ENCODE measurements at places on chromosomes 13 and 19.

GRCh38 chr19:4277191-4277696 is 1.8 kb upstream of the SHD start:
- no peak for DNase-seq

DNA sequence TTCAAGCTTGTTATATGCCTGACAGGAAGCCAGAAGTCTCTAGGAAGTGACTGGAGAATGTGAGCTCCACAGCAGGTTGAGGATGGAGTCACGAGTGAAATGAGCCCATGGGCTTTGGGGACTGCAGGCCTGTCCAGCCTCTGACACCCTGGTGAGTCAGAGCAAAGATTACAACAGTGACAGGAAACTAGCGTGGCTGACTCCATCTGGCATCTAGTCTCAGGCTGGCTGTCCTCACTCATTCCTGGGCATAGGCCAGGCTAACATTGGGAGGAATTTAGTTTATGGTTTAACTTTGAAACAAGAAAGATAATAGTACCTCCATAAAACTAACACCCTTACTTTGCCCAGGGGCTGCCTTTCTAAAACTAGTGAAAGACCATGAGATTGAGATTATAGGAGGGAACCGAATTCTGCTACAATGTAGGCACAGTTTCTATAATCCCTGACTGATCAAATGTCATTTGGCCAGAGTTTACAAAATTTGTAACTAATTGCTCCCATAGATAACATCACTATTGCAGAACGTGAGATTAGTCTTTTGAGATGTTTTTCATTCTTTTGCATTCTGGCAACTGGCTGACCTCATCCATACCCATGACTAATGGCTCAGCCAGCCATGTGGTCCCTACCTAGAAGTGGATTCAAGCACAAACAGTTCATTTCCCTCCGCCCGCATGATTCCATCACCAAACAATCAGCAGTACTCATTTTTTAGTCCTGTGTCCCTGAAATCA is 28.4 kb downstream of the PSG1 start:
- DNase-seq: no peak

- DNase-seq: no peak
Measured at GRCh38 chr13:44622261-44622660, 46.1 kb upstream of the TSC22D1 start.

DNA sequence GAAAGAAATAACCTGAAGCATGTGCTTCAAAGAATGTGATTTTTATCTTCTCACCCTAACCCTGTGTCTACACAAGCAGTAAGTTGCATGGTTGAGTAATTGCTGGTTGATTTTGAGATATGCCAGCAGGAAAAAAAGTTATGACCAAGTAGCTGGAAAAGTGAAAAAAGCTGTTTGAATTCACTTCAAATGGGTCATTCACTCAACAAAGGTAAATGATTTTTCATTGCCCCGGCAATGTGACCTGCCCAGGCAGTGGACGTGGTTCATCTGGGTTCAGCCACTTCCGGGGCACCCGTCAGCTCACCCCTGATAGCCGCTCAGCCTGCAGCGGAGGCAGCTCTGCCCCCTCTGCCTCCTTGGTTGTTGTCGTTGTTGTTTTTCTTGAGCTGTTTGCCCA is 18.5 kb downstream of the TNFRSF19 start:
- no peak for DNase-seq

- DNase-seq: no peak
Measured at GRCh38 chr19:44808463-44809371, at the start of gene BCAM. TSS of gene BCAM (plus strand) at chr19:44809103. CDS start at chr19:44809125, 22 bp downstream.

DNA sequence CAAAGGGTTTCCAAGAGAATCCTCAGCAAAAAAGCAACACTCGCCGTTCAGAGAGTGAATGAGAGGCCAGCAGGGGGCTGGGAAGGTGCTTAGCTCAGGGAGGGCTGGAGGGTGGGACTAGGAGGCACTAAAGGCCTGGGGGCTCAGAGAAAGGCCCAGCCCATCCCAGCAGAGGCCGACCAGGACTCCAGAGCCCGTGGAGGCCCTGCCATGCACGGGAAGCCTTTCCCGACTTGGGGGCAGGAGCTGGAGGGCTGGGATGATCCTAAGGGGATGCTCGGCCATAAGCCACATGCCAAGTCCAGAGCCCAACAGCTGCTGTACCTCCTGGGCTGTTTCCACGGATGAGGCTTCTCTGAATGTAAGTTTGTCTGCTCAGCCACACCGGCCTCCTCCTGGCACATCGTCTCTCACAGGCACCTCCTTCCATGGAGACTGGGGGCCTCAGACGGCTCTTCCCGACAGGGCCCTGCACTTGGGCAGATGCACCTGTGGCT is 19.5 kb downstream of the RASA3 start:
- no peak for DNase-seq

DNA sequence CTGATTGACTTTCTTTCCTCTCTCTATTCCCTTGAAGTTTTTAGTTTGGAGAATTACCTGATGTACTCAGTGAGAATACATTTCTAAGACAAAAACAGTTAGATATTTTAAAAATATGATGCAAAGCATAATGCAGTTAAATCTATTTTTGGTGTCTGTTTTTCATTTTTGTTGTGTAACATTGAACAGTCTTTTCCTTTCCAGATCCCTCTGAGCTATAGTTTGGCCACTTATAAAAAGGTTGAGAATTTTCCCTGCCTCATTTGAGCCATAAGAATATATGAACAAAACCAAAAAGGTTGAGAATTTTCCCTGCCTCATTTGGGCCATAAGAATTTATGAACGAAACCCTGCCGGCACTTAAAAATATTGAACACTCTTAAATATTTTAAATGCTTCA is 57.0 kb upstream of the IPO5 start:
- DNase-seq: no peak

GRCh38 chr13:113898391-113898790 is 34.5 kb upstream of the GAS6 start:
- DNase-seq: no peak

- DNase-seq: no peak
Measured at GRCh38 chr19:54608792-54609191, 15.4 kb downstream of the LILRA1 start.

- DNase-seq: no peak
Measured at GRCh38 chr19:48400018-48400742, 6.7 kb downstream of the GRIN2D start.

DNA sequence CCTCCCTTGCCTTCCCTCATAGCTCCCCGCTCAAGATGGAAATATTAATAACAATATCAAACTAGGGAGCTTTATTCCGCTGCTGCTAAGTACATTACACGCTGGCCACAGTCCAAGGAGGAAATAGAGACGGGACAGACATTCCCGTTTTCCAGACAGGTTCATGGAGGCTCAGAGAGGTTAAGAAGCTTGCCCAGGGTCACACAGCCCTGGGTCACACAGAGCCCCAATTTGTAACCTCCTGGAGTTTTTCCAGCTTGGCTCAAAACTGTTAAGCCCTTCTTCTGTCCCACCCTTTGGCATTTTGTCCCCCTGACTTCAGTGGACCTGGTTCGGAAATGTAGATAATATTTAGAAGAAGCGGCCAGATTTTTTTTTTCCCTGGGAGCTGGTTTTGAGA is 2.0 kb downstream of the BICRA start:
- no peak for DNase-seq

- DNase-seq: no peak
Measured at GRCh38 chr13:112113348-112113747, 46.4 kb downstream of the SOX1 start.

DNA sequence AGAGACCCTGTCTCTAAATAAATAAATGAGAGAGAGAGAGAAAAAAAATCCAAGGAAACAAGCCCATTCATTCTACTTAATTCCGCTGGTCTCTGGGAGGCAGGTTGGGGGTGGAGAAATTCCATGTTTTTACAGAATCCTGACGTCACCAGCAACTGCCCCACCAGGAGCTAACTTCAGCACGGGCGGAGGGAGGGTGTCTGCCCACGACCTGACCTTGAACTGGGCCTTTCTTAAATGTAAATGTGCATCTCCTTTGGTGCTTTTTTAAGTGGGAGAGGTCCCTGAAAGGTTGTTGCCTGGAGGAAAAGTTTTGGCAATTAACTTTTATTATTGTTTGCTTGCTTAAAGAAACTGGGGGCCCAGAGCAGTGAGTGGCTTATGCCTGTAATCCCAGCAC is 15.5 kb downstream of the KLF2 start:
- DNase-seq: no peak
